ENCODE measurements at places on chromosomes 5 and 9. TPM values are rescaled to one million over a fixed set of nuclear protein-coding genes. Genes with fewer than 3 reads are reported as not detected.
A peak's percentile ranks its signal among the peaks of the same experiment; 100 is the strongest.

- DNase-seq, result no peak
Measured at GRCh38 chr5:121797681-121798518, 53.8 kb upstream of the FTMT start.

DNA sequence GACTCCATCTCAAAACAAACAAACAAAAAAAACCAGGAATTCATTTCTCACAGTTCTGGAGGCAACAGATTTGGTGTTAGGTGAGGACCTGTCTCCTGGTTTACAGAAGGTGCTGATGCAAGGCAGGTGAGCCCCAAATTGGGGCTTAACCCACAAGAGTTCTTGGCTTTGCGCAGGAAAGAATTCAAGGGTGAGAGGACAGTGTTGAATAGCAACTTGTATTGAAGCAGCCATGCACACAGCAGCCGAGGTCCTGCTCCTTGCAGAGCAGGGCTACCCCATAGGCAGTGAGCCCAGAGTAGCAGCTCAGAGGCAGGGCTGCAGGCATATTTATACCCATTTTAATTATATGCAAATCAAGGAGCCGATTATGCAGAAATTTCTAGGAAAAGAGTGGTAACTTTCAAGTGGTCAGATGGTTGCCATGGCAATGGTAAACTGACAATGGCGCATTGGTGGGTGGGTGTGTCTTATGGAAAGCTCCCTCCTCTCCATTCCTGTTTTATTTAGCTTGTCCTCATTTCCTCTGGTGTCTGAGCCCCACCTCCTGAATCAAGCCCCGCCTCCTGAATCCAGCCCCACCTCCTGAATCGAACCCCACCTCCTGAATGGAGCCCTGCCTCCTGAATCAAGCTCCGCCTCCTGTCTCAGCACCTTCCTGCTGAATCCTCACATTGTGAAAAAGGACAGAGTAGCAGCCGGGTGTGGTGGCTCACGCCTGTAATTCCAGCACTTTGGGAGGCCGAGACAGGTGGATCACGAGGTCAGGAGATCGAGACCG lies 34.5 kb upstream of the COL5A1 start:
- peak; percentile 26 for DNase-seq

- no peak for DNase-seq
Measured at GRCh38 chr9:129822898-129823541, 916 bp downstream of the TOR1A start.

GRCh38 chr5:77182367-77182766 lies 28.1 kb upstream of the PDE8B start:
- DNase-seq, result no peak

SH3TC2 gene
- total RNA-seq, result 4.4 TPM

PFN3 gene
- total RNA-seq, result not detected
